ENCODE measurements at places on chromosomes 1 and 21.

DNA sequence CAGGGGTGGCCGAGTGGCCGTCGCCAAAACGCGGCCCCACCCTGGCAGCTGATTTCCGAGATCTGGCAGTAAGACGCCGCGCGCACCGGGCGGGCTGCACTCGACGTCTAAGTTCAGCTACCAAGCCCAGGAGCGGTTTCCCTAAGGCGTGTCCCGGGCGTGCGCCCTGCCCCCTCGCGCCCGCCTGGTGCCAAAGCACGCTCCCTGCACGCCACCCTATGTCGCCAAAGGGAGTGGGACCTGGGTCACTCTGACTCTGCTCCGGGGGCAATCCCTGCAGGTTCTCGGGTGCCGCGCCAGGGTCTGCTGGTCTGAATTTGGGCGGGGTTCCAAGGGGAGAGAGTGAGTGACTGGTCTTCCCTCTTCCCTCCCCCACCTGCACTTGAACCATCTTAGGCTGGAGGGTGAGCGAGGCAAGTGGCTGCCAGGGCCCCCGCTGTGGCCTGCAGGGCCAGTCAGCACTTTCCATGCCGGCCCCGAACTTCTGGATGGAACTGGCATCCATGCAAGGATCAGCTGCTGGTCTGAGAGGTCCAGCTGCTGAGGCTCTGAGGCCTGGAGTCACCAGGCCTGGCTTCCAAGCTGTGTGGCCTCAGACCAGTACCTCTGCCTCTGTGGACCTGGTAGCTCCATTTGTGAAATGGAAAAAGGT, at the start of gene LRRC38:
Gene LRRC38 (minus strand): TSS at position 109 of the 652 bp plus-strand sequence. CDS start 410 bp downstream, outside the sequence.
- DNase-seq, result no peak

- DNase-seq, result peak; percentile 68
Observed at GRCh38 chr1:181033799-181034451, at the start of gene MR1. Gene MR1, plus strand, starts transcription at chr1:181033983. Its CDS starts 25 bp downstream, at chr1:181034008.

- no peak for DNase-seq
Observed at GRCh38 chr1:234655328-234656069, 45.5 kb upstream of the IRF2BP2 start.

GRCh38 chr1:183200451-183200850, 14.4 kb downstream of the LAMC2 start:
- DNase-seq, result no peak

Measured in GM19239 (cell line).